Aorta (tissue), 5 donors: ENCODE measurements at places on chromosomes 12 and 14. TPM values are rescaled to one million over a fixed set of nuclear protein-coding genes. Genes with fewer than 3 reads are reported as not detected.

GRCh38 chr14:61552241-61552640 is 143.1 kb upstream of the HIF1A start:
- no peak overlapping the region for H3K27ac ChIP-seq

DNA sequence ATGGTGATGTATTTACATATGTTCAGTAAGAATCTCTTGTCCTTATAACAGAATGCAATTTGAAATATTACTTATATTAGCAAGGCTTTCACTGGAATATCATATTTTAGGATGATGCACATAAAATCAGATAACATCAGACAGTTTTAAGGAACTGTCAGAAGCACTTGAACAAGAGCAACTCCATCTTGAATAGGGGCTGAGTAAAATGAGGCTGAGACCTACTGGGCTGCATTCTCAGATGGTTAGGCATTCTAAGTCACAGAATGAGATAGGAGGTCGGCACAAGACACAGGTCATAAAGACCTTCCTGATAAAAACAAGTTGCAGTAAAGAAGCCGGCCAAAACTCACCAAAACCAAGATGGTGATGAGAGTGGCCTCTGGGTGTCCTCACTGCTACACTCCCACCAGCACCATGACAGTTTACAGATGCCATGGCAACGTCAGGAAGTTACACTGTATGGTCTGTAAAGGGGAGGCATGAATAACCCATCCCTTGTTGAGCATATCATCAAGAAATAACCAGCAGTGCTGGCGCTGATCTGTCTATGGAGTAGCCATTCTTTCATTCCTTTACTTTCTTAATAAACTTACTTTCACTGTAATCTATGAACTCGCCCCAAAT is 27.6 kb upstream of the ETV6 start:
- peaks cover 2% of the 10 kb centered on the region for H3K4me1 ChIP-seq
- no peak for DNase-seq
- no peak overlapping the region for H3K4me3 ChIP-seq

GRCh38 chr14:99202516-99202915 is 69.5 kb downstream of the BCL11B start:
- H3K36me3 ChIP-seq: no peaks in the 10 kb centered on the region
- H3K4me3 ChIP-seq: no peak overlapping the region
- no peaks in the 10 kb centered on the region for H3K27me3 ChIP-seq

DNA sequence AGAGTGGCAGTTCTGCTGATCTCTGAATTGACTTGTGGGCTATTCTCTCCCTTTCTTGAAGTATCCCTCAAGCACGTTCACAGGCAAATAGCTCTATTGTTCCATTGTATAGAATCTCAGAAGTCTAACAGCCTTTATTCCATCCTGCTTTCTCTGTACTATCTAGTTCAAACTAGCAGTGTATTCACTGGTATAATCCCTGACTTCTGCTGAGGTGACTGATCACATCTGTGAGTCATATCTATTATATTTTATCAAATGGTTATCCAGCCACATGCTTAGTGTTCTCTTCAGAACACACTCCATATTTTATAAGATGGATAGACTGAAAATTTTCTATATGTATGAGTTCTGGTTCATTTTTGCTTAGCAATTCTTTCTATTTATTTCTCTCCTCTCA is 866.1 kb downstream of the C12orf50 start:
- H3K27me3 ChIP-seq: no peaks in the 10 kb centered on the region
- no peak for DNase-seq
- H3K36me3 ChIP-seq: no peaks in the 10 kb centered on the region
- no peak overlapping the region for H3K27ac ChIP-seq
- no peak overlapping the region for H3K4me3 ChIP-seq

SRGAP1 gene
- 10.1 TPM for total RNA-seq

- H3K4me3 ChIP-seq: no peak overlapping the region
- H3K36me3 ChIP-seq: no peaks in the 10 kb centered on the region
- no peaks in the 10 kb centered on the region for H3K4me1 ChIP-seq
- H3K27me3 ChIP-seq: no peaks in the 10 kb centered on the region
Observed at GRCh38 chr14:90184571-90185266, 71.6 kb upstream of the PSMC1 start.

ACTN1 gene
- 883 TPM for total RNA-seq

GRCh38 chr14:92964124-92965109 is 41.5 kb downstream of the CHGA start:
- H3K36me3 ChIP-seq: no peaks in the 10 kb centered on the region
- peak; percentile 31 for DNase-seq
- no peaks in the 10 kb centered on the region for H3K27me3 ChIP-seq
- no peak overlapping the region for H3K27ac ChIP-seq
- no peaks in the 10 kb centered on the region for H3K4me1 ChIP-seq

AP4S1 gene
- total RNA-seq: 10.1 TPM

DNA sequence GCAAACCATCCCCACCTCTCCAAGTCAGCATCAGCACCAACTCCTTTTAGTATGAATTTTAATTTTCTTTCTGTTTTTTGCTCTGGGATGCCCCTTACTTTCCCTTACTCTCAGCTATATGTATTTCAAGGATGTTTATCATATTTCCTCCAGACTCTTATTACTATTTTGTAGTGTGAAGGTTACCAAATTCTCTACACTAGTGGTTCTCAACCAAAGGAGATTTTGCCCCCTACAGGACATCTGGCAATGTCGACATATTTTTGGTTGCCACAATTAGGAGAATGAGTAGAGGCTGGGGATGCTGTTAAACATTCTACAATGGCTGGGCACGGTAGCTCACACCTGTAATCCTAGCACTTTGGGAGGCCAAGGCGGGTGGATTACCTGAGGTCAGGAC is 29.1 kb upstream of the SOS2 start:
- no peak overlapping the region for H3K27ac ChIP-seq
- no peaks in the 10 kb centered on the region for H3K27me3 ChIP-seq
- no peaks in the 10 kb centered on the region for H3K36me3 ChIP-seq
- DNase-seq: no peak
- no peaks in the 10 kb centered on the region for H3K4me1 ChIP-seq

GRCh38 chr14:85334316-85334715 is 195.6 kb upstream of the FLRT2 start:
- peaks cover 2% of the 10 kb centered on the region for H3K4me1 ChIP-seq
- no peak overlapping the region for H3K27ac ChIP-seq

GRCh38 chr12:64431791-64432190 is 20.1 kb upstream of the TBK1 start:
- H3K4me1 ChIP-seq: no peaks in the 10 kb centered on the region
- no peak overlapping the region for H3K27ac ChIP-seq
- peaks cover 8% of the 10 kb centered on the region for H3K36me3 ChIP-seq
- H3K4me3 ChIP-seq: no peak overlapping the region
- DNase-seq: no peak

- H3K27me3 ChIP-seq: no peaks in the 10 kb centered on the region
- H3K4me3 ChIP-seq: no peak overlapping the region
- DNase-seq: no peak
- no peak overlapping the region for H3K27ac ChIP-seq
Observed at GRCh38 chr12:28159688-28160087, 30.6 kb upstream of the CCDC91 start.

GRCh38 chr12:7190268-7191055 is 976 bp downstream of the PEX5 start:
- DNase-seq: peak; percentile 80
- H3K27ac ChIP-seq: peak overlapping the region; percentile 22
- no peaks in the 10 kb centered on the region for H3K36me3 ChIP-seq
- no peaks in the 10 kb centered on the region for H3K27me3 ChIP-seq
- H3K4me3 ChIP-seq: peak overlapping the region; percentile 90
- no peaks in the 10 kb centered on the region for H3K4me1 ChIP-seq

OTOGL gene
- total RNA-seq: 0.54 TPM

DNA sequence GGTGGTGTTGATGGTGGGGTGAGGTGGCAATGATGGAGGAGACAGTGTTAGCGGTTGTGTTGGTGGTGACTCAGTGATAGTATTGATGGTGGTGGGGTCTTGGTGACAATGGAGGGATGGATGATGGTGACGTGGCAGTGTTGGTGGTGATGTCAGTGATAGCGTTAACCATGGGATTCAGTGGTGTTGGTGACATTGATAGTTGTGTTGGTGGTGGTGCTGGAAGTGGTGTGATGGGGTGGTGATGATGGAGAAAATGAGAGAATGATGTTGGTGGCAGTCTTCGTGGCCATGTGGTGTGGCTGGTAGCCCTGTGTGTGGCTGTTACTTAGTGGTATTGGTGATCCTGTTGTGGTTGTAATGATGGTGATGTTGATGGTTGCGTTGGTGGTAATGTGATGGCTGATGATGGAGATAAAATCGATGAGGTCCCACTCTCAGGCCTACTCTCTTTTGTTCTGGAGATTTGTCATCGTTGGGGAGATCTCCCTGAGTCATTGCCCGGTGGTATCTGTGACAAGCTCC is 2.6 kb downstream of the DTX1 start:
- H3K27ac ChIP-seq: no peak overlapping the region
- H3K4me3 ChIP-seq: no peak overlapping the region

DNA sequence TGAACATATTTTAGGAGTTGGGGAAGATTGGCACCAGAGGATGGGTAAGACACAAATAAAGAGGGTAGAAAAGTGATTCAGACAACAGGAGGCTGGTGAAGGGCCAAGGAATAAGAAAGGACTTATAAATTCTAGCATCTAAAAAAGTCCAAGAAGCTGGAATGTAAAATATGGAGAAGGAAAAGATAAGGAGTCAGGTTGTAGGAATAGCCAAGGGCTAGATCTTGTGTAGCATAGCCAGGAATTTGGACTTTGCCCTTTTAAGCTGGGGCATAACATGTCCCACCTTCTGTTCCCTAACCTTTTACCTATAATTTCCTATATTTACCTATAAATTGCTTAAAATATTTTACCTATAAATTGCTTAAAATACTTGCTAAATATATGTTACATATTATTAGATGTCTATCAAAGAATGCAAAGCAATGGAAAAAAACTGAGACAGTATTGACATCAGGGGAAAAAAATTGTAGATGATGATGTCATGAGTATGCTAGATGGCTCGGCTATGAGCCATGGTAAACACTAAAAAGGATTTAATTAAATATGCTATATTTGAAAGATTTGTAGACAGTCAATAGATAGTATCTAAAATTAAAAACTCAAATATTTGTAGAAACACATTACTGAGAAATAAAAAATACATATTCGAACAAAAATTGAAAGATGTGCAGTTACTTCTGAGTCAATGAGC is 99.7 kb upstream of the PLEKHG7 start:
- H3K4me3 ChIP-seq: no peak overlapping the region
- DNase-seq: no peak
- H3K27ac ChIP-seq: no peak overlapping the region
- H3K36me3 ChIP-seq: no peaks in the 10 kb centered on the region
- H3K27me3 ChIP-seq: no peaks in the 10 kb centered on the region
- no peaks in the 10 kb centered on the region for H3K4me1 ChIP-seq

SSPN gene
- total RNA-seq: 43.9 TPM

DNA sequence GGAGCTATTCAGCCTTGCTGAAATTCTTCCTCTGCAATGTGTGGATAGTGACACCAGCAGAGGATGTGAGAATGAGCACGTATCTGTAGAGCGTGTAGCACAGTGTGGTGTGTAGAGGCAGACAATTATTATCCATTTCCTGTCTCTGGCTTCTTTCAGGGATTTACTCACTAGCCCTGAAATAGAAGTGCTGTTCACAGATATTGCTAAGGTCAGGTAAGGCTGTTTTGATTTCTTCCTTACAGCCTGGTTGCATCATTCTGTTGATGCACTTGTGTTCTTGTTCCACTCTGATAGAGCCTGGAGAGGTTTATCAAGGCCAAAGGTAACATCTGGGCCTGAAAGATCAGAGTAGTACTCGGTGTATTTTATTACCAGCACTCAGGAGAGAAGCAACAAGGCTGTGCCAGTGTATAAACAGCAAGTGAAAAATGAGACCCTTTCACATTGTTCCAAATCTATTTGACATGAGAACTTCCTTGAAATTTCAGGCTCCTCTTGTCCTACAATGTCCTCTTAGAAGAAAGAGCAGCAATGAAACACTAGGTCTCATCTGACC is 16.7 kb downstream of the ARG2 start:
- H3K4me1 ChIP-seq: no peaks in the 10 kb centered on the region
- H3K27ac ChIP-seq: no peak overlapping the region

SLCO1B1 gene
- total RNA-seq: not detected

RPAP3 gene
- 18.6 TPM for total RNA-seq

DNA sequence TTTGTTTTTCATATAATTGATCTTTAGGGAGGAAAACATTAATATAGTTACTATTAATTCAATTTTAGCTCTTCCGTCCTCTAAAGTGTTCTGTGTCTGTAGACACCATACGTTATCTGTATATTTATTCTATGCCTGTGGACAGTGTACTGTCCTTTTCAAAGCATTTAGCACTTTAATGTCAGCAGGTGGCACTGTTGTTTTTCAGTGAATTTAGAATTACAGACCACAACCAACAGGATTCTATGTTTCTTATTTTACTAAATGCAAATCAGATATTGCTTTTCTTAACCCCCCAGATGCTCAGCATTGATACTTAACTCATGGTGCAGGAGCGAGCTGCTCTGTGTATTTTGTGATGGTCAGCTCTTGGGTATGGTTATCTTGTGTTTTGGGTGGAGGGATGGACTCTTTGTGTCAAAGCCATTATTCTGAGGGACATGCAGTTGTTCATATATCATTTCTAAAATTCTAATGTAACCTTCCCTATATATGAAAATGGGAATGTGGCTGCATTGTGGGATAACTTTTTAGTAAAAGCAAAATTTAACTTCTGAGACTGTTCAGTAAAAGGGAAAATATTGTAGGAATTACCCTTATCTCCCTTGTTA is 65.2 kb downstream of the PAPOLA start:
- H3K36me3 ChIP-seq: no peaks in the 10 kb centered on the region
- no peak for DNase-seq

GRCh38 chr12:69645031-69645430 is 34.3 kb upstream of the LRRC10 start:
- no peaks in the 10 kb centered on the region for H3K4me1 ChIP-seq
- H3K27ac ChIP-seq: no peak overlapping the region
- no peaks in the 10 kb centered on the region for H3K27me3 ChIP-seq
- no peak for DNase-seq
- no peak overlapping the region for H3K4me3 ChIP-seq

CLEC12A gene
- total RNA-seq: 3.6 TPM

TBX3 gene
- 3.7 TPM for total RNA-seq

GRCh38 chr12:47131011-47131410 is 51.3 kb upstream of the AMIGO2 start:
- DNase-seq: no peak
- no peaks in the 10 kb centered on the region for H3K36me3 ChIP-seq
- H3K4me1 ChIP-seq: no peaks in the 10 kb centered on the region
- no peak overlapping the region for H3K4me3 ChIP-seq
- H3K27ac ChIP-seq: no peak overlapping the region

- H3K4me1 ChIP-seq: peaks cover 3% of the 10 kb centered on the region
- no peak for DNase-seq
- no peak overlapping the region for H3K4me3 ChIP-seq
- no peaks in the 10 kb centered on the region for H3K36me3 ChIP-seq
Observed at GRCh38 chr14:24978862-24979724, 70.9 kb downstream of the STXBP6 start.

GRCh38 chr12:86852451-86852850 is 596.3 kb upstream of the MGAT4C start:
- no peaks in the 10 kb centered on the region for H3K4me1 ChIP-seq
- no peak overlapping the region for H3K27ac ChIP-seq
- no peaks in the 10 kb centered on the region for H3K27me3 ChIP-seq
- no peak for DNase-seq
- H3K4me3 ChIP-seq: no peak overlapping the region
